Activated T-helper 1 cell treated with Interleukin-2 at 50 U/mL for 16 hours (primary cell): ENCODE measurements at places on chromosomes 2 and 18.
A peak's percentile ranks its signal among the peaks of the same experiment; 100 is the strongest.

DNA sequence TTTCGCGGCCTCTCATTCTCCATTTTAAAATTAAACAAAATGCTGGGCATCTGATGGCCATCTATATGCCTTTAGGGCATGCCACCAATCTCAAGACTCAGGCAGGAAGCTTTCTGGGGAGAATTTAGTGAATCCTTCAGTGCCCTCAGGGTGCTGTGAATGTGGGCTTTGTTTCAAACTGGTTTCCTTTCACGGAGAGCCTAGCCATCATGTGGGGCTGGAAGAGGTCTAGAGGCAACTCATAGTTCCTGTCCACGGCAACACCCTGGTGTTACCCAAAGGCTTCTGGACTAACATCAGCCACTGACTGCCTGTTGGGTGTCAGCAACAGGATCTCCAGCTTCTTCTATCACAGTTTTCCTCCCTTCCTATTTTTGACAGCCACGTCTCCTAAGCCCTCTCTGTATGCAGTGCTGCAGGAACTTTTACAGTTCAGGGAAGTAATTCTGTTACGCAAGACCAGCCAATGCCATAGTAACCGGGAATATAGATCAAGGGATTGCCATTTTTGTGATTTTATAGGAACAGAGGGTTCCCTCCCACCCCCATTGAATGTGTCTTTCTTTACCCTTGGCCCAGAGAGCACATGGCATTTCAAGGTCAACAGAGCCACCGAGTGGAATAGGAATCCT is 7.9 kb upstream of the WDR33 start:
- DNase-seq, result no peak

DNA sequence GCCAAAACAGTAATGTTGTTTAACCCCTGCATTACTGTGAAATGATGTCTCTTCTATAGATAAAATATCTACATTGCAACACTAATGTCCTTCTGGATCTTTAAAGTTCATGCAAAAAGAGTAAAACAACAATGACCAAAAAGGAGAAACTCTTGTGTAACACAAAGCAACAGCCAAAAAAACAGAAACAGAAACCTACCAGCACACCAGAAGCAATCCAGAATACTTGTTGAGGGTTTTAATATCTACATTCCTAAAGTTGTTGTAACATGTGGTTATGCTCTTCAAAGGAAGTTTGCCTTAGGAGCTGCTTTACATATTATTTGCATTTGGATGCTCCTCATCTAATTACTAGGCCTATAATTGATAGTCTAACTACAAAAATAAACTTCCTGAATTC is 157.2 kb downstream of the BABAM2 start:
- DNase-seq, result no peak

GRCh38 chr2:97693476-97693875 is 19.9 kb upstream of the ZAP70 start:
- no peak for DNase-seq

- no peak for DNase-seq
Measured at GRCh38 chr18:23798824-23799223, 109.6 kb downstream of the LAMA3 start.

DNA sequence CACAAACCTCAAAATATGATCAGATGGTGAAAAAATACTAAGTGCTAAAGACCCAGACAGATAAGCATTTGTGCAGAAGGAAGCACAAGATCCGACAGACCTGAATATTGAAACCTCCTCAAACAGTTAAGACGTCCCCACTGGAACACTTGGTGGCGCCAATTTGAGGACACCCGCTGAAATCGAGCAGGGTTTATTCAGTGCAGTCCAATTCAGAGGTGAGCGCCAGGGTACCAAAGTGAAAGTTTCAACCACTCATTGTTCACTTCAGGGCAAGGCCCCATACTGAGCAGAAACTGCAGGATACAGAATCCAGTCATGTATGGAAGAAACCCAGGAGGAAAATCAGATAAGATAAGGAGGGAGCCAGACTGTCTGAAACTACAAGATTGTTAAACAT is 417.6 kb downstream of the LRRTM4 start:
- DNase-seq, result no peak

- DNase-seq, result no peak
Measured at GRCh38 chr2:206533977-206534376, 90.6 kb downstream of the ADAM23 start.

DNA sequence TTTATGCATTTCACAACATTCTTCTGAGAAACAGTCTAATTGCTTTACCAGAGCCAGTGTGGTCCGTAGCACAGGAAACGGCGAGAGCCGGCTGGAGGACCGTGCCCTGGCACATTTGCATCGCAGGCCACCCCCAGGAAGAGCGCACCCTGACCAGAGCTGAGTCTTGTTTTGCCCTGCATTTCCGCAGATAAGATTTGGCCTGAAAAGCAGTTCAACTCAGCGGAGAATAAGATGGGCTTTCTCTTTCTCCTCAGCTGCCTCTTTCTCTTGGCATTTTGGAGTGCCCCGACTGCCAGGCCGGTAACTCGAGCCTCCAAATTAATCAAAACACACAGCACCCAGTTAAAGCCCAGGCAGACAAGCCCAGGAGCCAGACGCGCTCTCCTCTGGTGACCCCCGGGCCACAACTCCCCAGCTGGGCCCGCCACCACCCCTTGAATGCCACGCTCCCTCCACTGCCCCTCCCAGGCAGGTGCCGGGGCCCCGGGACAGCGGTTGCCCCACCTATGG is 464 bp downstream of the COL4A4 start:
- no peak for DNase-seq

- DNase-seq, result no peak
Measured at GRCh38 chr2:118665784-118666529, 181.5 kb downstream of the EN1 start.

GRCh38 chr18:25279556-25279955 is 72.4 kb downstream of the ZNF521 start:
- DNase-seq, result no peak

GRCh38 chr2:236366397-236366796 is 102.2 kb upstream of the ASB18 start:
- DNase-seq, result no peak

DNA sequence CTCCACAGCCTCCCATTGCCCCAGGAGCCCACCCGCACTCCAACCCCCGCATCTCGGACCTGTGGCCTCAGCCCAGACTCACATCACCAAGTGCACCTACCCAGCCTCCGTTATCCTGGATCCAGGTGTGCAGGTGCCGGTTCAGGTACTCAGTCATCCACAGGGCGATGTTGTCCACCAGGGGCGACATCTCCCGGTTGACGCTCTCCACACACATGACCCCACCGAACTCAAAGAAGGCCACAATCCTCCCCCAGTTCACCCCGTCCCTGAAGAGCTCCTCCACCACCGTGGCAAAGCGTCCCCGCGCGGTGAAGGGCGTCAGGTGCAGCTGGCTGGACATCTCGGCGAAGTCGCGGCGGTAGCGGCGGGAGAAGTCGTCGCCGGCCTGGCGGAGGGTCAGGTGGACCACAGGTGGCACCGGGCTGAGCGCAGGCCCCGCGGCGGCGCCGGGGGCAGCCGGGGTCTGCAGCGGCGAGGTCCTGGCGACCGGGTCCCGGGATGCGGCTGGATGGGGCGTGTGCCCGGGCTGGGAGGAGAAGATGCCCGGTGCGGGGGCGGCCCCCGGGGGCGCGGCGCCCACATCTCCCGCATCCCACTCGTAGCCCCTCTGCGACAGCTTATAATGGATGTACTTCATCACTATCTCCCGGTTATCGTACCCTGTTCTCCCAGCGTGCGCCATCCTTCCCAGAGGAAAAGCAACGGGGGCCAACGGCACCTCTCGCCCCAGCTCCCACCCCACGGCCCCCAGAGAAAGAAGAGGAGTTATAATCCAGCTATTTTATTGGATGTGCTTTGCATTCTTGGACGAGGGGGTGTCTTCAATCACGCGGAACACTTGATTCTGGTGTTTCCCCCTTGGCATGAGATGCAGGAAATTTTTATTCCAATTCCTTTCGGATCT is 1.3 kb downstream of the BCL2 start:
- peak; percentile 69 for DNase-seq

DNA sequence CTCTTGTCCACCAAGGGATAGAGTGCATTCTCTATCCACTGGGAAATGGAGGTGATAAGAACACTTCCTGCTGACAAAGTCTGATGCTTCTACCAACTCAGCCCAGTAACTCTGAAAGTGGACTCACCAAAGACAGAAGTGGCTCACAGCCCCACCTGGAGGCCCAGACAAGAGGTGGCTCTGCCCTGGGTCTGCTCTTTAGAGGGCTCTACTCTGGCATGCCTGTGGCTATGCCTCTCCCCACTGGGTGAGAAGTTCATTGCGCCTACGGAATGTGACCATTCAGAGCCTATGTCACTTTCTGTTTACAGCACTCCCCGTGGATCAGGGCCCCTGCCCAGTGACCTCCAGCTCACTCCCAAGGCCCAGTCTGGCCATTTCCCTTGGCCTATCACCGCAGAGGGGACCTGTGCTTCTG is 13.5 kb upstream of the XDH start:
- no peak for DNase-seq
